CD4-positive, alpha-beta T cell treated with Interleukin-17A for 1 hour (primary cell): ENCODE measurements at places on chromosomes 11 and 22.

GRCh38 chr22:39445678-39446077, 11.1 kb upstream of the MGAT3 start:
- no peak for DNase-seq

DNA sequence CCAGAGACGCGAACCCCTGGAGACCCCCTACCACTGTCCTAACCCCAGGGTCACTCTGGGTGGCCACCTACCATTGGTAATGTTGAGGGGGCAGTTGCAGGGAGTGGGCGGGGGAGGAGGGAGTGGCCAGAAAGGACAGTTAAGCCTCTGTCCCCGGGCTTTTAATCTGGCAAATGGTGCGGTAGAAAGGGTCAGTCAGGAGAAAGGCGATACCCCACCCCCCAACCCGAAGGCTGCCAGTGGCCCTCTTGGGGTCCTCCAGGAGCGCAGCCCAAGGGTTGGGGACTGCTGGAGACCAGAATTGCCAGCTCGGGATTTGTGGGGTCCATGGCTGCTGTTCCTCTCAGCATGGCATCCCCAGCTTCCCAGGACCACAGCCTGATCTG, 742 bp downstream of the P2RY2 start:
- DNase-seq = no peak

DNA sequence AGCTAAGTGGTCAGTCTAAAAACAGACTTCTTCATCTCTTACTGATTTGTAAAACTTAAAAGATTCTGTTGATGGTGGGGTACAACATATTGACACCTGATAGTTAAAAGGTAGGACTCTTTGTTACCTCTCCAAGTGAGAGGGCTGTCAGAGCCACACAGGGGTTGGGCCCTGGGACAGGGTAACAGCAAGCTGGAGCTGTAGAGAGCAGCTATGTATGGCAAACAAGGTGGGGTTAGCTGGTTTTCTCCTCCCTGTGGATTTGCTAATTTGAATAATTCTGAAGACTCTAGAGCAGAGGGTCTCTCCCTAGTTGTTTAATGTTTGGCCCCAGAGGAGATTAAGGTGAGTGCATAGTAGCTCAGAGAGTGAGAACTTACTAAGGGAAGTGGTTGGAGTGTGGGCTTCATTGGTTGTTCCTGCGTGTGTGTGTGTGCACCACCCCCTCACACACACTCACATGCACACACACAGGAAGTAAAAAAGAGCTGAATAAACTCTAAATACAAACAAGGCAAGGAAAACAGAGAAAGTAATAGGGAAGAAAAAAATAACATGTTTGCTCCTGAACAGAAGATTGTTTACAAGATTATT, 9.2 kb upstream of the GAS2 start:
- DNase-seq = peak; percentile 8

GRCh38 chr11:76699451-76700091, 29.0 kb upstream of the LRRC32 start:
- DNase-seq = no peak

DNA sequence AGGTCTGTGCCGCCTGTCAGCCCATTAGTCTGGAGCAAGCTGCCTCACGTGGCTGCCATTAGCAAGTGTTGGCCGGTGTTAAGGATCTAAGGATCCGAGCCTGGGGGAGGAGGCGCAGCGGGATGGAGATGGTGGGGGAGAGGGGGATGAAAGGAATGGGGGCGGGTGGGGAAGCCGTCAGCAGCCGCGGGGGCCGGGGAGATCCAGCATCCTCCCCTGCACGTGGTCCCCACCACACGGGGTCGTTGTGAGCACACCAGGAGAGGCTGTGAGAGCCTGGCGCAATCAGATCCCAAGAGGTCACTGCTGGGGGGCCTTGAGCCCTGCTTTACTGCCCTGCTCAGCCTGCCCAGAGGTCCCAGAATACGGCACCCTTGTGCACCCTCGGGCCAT, 7.3 kb downstream of the CABP7 start:
- DNase-seq = no peak

DNA sequence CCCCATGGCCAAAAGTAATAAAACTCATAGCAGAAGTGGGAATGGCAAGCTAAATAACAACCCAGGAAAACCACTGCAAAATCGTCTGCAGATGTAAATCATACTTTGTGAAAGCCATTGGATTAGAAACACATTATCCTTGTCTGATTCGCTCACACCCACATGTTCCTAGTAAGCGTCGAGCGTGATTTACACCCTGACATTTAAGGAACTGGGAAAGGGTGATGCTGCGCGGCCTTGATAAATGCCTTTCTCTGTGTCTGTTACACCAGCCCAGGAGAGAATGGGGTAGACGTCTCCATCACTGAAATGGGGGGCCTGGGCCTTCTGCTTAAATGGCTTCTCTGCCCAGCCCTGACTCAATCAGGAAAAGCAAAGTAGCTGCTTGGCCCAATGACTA, 162.7 kb downstream of the NTM start:
- no peak for DNase-seq

DNA sequence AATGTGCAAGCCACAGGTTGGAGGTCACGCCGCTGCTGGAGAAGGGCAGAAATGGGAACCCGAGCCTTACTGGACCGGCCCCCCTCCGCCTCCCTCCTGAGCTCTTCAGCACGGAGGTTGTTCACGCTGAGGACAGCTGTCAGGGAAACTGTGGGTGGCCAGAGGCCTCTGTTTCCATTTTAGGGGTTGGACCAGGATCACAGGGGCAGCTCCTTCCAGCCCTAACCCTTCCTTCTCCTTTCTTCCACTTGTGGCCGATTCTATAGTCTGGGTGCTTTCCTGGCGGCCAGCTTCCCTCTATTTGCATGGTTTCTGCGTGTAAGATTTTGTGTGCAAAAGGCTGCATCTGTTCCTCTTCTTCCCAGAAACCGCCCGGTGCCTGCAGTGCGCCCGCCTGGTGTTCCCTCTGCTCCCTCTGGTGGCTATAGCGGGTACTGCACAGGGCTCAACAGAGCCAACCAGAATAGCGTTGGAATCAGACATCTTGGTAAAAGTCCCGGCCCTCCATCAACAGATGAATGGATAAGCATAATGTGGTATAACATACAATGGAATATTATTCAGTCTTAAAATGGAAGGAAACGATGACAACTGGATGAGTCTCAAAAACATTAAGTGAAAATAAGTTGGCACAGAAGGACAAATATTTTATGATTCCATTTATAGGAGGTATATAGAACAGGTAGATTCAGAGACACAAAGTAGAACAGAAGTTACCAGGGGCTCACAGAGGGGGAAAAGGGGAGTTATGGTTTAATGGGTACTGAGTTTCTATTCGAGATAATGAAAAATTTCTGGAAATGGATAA, 8.4 kb upstream of the SLC22A8 start:
- peak; percentile 80 for DNase-seq

GRCh38 chr11:12719221-12719620, 45.0 kb downstream of the TEAD1 start:
- DNase-seq = no peak

GRCh38 chr11:82521427-82521826, 212.2 kb downstream of the FAM181B start:
- DNase-seq = no peak

- DNase-seq = no peak
Observed at GRCh38 chr11:28956446-28956845, 848.3 kb downstream of the METTL15 start.
